Stimulated activated CD4-positive, alpha-beta T cell treated with anti-CD3 and anti-CD28 coated beads, Interleukin-4, amount 100 ng/mL, for 48 hours (primary cell): ENCODE measurements at places on chromosomes 7 and 10.

GRCh38 chr7:50724526-50725520 is 57.9 kb downstream of the GRB10 start:
- no peak for DNase-seq

DNA sequence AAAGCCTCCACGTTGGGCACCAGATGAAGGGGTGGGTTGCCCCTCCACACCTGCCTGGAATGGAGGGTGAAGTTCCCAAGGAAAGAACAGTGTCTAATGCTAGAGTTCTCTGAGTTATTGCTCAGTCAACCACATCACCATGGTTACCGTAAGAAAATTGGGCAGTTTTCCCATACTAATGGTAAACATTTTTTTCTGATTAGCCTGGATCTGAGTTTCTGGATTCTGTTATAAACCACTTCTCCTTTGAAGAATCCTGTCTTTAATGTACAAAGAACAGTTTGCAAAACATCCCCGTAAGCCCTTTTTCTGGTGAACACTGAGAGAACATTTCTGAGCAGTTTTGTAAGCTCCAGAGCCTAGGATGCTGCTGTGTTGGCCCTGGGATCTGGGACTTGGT is 45.5 kb downstream of the ABCC2 start:
- no peak for DNase-seq

- DNase-seq = no peak
Observed at GRCh38 chr7:1572111-1572822, 2.4 kb upstream of the PSMG3 start.

DNA sequence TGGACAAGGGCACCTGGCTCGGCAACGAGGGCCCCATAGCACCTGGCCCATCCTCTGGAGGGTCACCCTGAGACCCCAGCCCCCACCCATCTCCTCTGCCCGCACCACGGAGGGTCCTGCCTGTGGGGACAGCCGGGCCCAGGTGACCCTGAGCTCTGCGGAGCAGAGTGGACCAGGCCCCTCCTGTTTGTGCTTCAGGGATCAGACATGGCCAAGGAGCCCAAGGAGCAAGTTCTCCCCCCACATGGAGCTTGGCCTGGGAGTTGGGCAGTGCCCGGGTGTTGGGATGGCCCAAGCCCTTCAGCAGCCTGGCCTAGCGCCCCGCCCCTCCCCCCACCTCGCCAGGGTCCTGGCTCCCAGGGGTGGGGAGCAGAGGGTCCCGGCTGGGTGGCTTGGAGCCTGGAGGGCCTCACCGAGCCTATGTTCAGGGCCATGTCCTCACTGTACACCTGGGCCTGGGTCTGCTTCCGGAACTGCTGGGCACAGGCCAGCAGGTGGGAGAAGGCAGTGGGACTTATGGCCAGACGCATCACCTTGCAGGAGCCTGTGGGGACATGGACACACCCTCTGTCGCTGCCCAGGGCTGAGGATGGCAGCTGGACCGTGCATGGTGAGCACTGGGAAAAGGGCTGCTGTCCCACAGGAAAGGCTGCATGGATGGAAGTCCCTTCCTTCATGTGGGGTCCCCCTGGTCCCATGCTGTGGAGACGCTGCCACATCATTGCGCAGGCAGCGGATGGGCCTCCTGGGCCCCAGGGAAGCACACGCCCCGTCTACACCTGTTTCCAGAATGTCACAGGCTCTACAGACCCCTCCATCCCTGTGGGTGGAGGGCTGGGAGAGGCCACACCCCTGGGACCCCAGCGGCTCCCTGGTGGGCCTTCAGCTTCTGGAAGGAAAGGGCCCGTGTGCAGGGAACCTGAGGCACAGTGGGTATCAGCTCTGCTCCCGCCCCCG is 49.2 kb upstream of the NKX6-2 start:
- no peak for DNase-seq

DNA sequence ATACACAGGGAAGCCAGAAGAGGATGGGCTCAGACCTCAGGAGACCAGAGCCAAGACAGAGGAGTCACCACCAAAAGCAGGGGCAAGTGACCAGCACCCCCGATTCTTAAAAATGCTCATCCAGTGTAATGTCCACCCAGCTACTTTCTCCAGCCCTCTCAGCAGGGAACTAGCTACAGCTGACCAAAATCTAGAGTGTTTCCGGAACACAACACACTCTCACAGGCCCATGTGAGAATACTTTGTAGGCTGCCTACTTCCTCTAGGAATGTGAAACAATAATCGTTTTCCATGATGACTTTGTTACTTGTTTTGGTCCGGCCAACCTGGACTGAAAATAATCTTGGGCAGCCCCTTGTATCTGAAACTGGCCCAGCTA is 14.5 kb downstream of the PSAP start:
- DNase-seq = no peak

- DNase-seq = no peak
Observed at GRCh38 chr7:28182071-28182471, 1.5 kb upstream of the JAZF1 start.

- peak; percentile 42 for DNase-seq
Observed at GRCh38 chr7:148697256-148698006, 1.3 kb upstream of the CUL1 start.

DNA sequence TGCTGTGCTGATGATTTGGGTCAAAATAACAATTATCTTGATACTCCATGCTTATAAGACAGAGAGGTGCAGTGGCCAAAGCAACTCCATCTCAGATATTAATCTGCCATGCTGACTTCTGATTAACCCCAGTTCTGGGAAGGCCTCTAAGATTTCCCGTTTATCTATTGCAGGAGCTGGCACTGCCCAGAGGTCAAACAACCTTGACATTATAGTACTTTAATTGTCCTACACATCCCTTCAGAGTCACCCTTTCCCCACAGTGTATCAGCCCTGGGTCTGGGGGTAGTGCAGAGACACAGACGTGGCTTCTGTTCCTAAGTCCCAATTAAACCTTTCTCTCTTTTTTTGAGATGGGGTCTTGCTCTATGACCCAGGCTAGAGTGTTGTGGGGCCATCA is 63.8 kb downstream of the PARD3 start:
- DNase-seq = no peak

GRCh38 chr10:10538326-10538725 is 479.3 kb upstream of the CELF2 start:
- DNase-seq = no peak

DNA sequence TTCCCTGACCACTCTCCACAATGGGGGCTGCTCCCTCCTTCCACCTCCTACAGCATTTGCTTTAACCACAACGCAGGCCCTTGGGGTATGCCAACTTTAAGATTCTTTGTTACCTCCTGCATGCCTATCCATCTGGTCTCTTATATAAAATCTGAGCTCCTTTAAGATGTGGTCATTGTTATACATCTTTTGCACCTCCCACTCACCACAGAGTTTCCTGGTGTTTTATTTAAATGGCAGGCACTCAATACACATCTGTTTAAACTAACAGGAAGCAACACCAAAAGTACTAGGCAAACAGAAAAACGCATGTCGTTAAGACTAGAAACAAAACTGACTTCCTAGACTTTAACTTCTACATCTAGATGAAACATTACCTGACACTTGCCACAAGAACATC is 36.3 kb downstream of the SLC25A13 start:
- no peak for DNase-seq

DNA sequence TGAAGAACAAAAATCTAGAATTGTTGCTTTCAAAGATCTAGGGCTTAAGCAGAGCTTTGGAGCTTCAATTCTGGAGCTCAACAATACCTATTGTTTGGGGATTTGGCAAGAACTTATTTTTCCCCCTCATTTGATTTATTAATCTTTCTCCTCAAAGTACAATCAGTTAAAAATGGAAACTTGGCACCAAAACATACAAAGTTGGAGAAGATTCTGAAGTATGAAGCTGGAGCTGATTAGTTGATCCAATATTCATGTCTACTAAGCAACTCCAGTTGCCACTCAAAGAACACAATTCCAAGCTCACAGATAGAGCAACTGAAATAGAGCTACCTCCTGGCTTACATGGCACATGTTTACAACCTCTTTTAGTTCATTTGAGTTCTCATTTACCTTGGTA is 3.8 kb downstream of the FAM13C start:
- no peak for DNase-seq

- peak; percentile 85 for DNase-seq
Observed at GRCh38 chr7:99380823-99381663, 6.5 kb downstream of the ARPC1B start.
